ENCODE measurements at places on chromosomes 2 and 18. TPM values are rescaled to one million over a fixed set of nuclear protein-coding genes. Genes with fewer than 3 reads are reported as not detected.

DNA sequence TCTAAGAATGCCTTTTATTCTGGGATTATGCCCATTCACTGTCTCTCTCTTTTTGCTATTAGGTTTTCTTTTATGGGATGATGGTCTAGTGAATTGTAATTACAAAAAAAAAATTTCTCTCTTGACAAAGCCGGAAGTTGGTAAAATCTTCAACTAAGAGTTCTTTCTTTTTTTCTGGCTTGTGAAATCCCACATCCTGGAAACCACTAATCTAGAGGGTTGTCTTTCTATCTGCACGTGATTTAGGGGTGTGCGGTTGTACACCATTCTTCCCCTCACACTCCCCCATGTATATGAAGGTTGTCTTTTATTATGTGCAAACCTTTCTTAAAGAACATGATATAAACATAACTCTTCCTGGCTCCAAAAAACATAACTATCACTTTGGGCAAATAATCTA is 52.0 kb downstream of the GATA6 start:
- H3K36me3 ChIP-seq, result no peaks in the 10 kb centered on the region
- H3K27me3 ChIP-seq, result peaks cover 5% of the 10 kb centered on the region
- H3K27ac ChIP-seq, result no peak overlapping the region

GRCh38 chr2:10204326-10205161 is 82.0 kb downstream of the RRM2 start:
- no peaks in the 10 kb centered on the region for H3K27me3 ChIP-seq
- no peaks in the 10 kb centered on the region for H3K36me3 ChIP-seq
- H3K4me1 ChIP-seq, result no peaks in the 10 kb centered on the region
- no peak for DNase-seq
- no peak overlapping the region for H3K4me3 ChIP-seq

DNA sequence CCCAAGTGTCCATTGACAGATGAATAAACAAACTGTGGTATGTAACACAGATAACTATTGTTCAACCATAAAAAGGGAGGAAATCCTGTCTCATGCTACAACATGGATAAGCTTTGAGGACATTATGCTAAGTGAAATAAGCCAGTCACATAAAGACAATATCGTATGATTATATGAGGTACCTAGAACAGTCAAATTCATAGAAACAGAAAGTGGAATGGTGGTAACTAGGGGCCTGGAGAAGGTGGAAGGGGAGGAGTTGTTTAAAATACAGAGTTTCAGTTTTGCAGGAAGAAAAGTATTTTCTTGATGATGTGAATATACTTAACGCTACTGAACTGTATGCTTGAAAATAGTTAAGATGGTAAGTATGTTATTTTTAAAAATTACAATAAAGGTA is 304.6 kb upstream of the CXCR4 start:
- H3K36me3 ChIP-seq, result no peaks in the 10 kb centered on the region
- peak overlapping the region; percentile 56 for H3K27ac ChIP-seq
- peaks cover 41% of the 10 kb centered on the region for H3K27me3 ChIP-seq
- peak overlapping the region; percentile 47 for H3K4me3 ChIP-seq

DNA sequence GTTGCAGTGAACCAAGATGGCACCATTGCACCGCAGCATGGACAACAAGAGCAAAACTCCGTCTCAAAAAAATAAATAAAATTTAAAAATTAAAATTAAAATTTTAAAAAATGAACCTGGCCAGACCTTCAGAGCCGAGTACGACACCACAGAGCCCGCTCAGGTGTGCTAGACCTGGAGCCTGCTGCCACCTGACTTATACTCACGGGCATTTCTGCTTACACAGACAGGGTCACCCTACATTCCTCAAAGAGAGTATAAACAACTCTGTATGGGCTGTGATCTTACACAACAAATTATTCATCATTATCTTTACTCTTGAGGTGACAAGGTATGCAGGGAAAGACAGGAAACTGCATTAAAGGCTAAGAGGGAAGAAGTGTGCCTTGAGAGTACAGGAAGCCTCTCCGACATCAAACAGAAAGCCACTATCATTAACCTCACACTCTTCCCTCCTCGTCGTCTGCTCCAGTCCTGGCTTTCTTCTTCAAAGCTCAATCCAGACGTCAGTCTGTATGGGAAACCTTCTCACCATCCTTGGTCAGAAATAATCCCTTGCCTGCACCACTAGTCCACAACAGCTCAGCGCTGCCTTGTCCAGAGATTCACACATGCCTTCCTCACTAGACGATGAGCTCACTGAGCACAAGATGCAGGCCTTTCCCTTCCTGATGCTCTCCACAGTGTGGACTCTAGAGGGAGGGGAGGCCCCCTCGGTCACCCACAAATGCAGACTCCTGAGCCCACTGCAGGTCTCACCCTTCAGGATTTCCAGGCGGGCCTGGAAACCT is 56.2 kb downstream of the UXS1 start:
- peaks cover 39% of the 10 kb centered on the region for H3K4me1 ChIP-seq
- H3K27me3 ChIP-seq, result no peaks in the 10 kb centered on the region
- H3K36me3 ChIP-seq, result peaks cover 16% of the 10 kb centered on the region
- H3K27ac ChIP-seq, result peak overlapping the region; percentile 87

GRCh38 chr2:28606986-28607441 is 111.2 kb downstream of the PLB1 start:
- no peaks in the 10 kb centered on the region for H3K36me3 ChIP-seq
- no peak for DNase-seq
- peaks cover 20% of the 10 kb centered on the region for H3K4me1 ChIP-seq
- H3K27ac ChIP-seq, result peak overlapping the region; percentile 24
- H3K27me3 ChIP-seq, result no peaks in the 10 kb centered on the region

- no peaks in the 10 kb centered on the region for H3K36me3 ChIP-seq
- DNase-seq, result no peak
- H3K27ac ChIP-seq, result no peak overlapping the region
- no peaks in the 10 kb centered on the region for H3K4me1 ChIP-seq
- no peak overlapping the region for H3K4me3 ChIP-seq
These were observed 255.2 kb downstream of the ACKR3 start for GRCh38 chr2:236824836-236825235.

- DNase-seq, result no peak
- H3K36me3 ChIP-seq, result no peaks in the 10 kb centered on the region
- no peak overlapping the region for H3K27ac ChIP-seq
- H3K4me1 ChIP-seq, result peaks cover 3% of the 10 kb centered on the region
- peaks cover 10% of the 10 kb centered on the region for H3K27me3 ChIP-seq
These were observed 130.8 kb upstream of the HDAC4 start for GRCh38 chr2:239531456-239532241.

GRCh38 chr18:9960258-9960904 is 46.6 kb downstream of the VAPA start:
- peaks cover under 1% of the 10 kb centered on the region for H3K4me1 ChIP-seq
- H3K36me3 ChIP-seq, result no peaks in the 10 kb centered on the region
- no peak for DNase-seq
- no peaks in the 10 kb centered on the region for H3K27me3 ChIP-seq
- no peak overlapping the region for H3K4me3 ChIP-seq

GRCh38 chr2:172242961-172243360 is 140.3 kb upstream of the DLX2 start:
- no peak overlapping the region for H3K4me3 ChIP-seq
- no peak overlapping the region for H3K27ac ChIP-seq
- DNase-seq, result no peak
- no peaks in the 10 kb centered on the region for H3K36me3 ChIP-seq

DNA sequence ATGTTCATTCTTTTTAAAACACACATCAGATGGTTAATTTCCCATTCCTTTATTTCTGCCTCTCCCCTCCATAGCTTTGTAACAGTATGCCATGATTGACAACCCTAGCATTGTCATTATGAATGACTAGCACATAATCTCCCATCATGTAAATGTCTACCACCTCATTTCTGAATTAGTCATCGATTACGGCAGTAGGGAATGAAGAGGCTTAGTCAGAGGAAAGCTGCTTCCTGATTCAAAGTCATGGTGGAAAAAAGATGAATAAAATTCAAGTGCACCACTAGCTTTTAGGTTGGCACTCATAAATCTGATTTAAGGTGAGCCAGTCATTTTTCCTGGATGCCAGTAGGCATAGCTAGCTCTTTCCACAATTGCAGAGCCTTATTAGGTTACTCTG is 19.1 kb upstream of the ACMSD start:
- H3K4me3 ChIP-seq, result no peak overlapping the region
- no peaks in the 10 kb centered on the region for H3K36me3 ChIP-seq
- no peak for DNase-seq

DNA sequence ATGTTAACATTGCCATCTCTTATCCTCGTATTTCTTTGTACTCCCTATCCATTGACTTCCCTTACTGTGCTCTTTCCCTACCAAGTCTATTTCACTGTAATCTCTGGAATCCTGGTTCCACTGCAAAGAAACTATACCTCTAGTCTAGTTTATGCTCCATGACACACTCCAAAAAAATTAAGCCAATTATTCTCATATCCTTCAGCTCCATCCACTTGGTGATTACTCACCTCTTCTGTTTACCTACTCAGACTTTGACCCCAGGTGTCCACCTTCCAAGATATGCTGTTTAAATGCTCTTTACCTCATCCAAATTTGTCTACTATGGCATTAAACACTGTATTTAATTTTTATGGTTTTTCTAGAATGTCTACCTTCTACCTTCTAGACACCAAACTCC is 137.9 kb downstream of the ATAD2B start:
- peaks cover 6% of the 10 kb centered on the region for H3K36me3 ChIP-seq
- H3K4me3 ChIP-seq, result no peak overlapping the region
- H3K27ac ChIP-seq, result no peak overlapping the region
- H3K27me3 ChIP-seq, result no peaks in the 10 kb centered on the region
- DNase-seq, result no peak

DNA sequence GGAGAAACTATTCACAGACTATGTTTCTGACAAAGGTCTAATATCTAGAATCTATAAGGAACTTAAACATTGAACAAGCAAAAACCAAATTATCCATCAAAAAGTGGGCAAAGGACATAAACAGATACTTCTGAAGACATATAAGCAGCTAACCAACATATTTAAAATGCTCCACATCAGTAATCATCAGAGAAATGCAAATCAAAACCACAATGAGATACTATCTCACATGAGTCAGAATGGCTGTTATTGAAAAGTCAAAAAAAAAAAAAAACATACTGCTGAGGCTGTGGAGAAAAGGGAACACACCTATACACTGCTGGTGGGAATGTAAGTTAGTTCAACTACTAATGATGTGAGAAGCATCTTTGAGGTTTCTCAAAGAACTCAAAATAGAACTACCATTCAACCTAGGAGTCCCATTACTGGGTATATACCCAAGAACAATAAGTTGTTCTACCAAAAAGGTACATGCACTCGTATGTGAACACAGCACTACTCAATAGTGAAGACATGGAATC is 220.4 kb upstream of the TFPI start:
- H3K36me3 ChIP-seq, result no peaks in the 10 kb centered on the region
- H3K27me3 ChIP-seq, result no peaks in the 10 kb centered on the region
- H3K27ac ChIP-seq, result no peak overlapping the region

GRCh38 chr2:29110916-29111535 is 4.2 kb upstream of the CLIP4 start:
- H3K4me3 ChIP-seq, result no peak overlapping the region
- peaks cover 14% of the 10 kb centered on the region for H3K4me1 ChIP-seq
- no peak overlapping the region for H3K27ac ChIP-seq
- no peaks in the 10 kb centered on the region for H3K36me3 ChIP-seq

- H3K36me3 ChIP-seq, result no peaks in the 10 kb centered on the region
- H3K4me1 ChIP-seq, result peaks cover 12% of the 10 kb centered on the region
- peaks cover 61% of the 10 kb centered on the region for H3K27me3 ChIP-seq
- peak overlapping the region; percentile 66 for H3K27ac ChIP-seq
- peak; percentile 80 for DNase-seq
These were observed 1.9 kb downstream of the TLX2 start for GRCh38 chr2:74515981-74516633.

The EHD3 gene
- total RNA-seq, result 2.9 TPM

The GPR39 gene
- not detected for total RNA-seq

The GALR1 gene
- total RNA-seq, result not detected

The AQP12B gene
- total RNA-seq, result not detected

The PID1 gene
- total RNA-seq, result not detected

The FAM237A gene
- total RNA-seq, result not detected

The PIGN gene
- total RNA-seq, result 35.7 TPM

The ABCB11 gene
- not detected for total RNA-seq
